ENCODE measurements at places on chromosomes 3 and 15. TPM values are rescaled to one million over a fixed set of nuclear protein-coding genes. Genes with fewer than 3 reads are reported as not detected.

Gene NPAP1
- total RNA-seq, result 0.06 TPM

Gene C2CD4B
- total RNA-seq, result not detected

Gene GREM1
- total RNA-seq, result 2.9 TPM

Gene GPR87
- total RNA-seq, result not detected

GRCh38 chr15:39132954-39133600 is 447.8 kb upstream of the THBS1 start:
- DNase-seq, result no peak
- no peaks in the 10 kb centered on the region for H3K36me3 ChIP-seq
- H3K4me3 ChIP-seq, result no peak overlapping the region
- no peak overlapping the region for H3K27ac ChIP-seq
- no peaks in the 10 kb centered on the region for H3K27me3 ChIP-seq

DNA sequence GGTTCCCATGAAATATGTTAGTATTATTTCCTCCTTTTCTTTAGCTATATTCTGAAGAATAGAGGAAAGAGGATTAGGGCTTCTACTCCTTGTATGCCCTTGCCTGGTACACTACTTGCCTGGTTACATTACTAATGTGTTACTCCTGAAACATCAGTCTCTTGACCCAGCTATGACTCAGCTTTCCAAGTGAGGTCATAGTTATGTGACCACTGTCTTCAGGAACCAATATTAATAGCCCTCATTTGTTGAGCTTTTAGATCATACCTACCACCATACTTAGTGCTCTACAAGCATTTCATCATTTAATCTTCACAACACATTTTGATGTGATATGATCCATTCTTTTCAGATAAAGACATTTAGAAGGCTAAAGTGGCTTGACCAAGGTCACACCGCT is 60.3 kb downstream of the CMSS1 start:
- peaks cover 9% of the 10 kb centered on the region for H3K4me1 ChIP-seq
- H3K27me3 ChIP-seq, result peaks cover 52% of the 10 kb centered on the region
- no peak overlapping the region for H3K27ac ChIP-seq

DNA sequence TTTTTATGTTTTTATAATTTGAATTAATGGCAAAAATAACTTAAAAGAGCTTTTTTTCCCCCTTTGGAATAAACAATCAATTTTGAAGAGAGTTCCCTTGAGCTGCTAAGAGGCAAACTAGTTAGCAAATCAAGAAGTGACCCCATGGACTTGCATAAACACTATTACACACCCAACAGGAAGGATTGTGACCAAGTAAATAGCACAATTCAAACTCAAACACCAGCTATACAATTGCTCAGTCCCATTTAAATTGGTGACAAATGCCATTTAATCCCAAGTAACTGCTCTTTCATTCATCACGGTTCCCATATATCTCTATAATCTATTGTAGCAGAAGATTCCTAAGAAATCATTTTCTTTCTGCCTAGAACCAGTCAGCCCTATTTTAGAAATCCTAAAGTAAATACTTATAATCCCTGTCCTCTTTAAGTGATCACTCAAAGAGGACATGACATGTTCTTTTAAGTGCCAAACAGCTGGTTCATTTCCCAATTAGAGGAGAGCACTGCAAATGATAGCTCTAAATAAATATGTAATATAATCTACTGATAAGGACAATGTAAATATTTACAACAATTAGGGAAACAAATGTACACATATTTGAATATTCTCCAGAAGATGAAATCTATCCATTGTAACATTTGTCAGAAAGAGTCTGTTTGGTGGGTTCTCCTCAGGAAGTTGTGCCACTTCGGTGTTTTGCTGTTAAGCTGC is 137.8 kb upstream of the ADAMTS9 start:
- DNase-seq, result no peak
- no peak overlapping the region for H3K27ac ChIP-seq
- H3K4me3 ChIP-seq, result no peak overlapping the region
- H3K36me3 ChIP-seq, result no peaks in the 10 kb centered on the region

DNA sequence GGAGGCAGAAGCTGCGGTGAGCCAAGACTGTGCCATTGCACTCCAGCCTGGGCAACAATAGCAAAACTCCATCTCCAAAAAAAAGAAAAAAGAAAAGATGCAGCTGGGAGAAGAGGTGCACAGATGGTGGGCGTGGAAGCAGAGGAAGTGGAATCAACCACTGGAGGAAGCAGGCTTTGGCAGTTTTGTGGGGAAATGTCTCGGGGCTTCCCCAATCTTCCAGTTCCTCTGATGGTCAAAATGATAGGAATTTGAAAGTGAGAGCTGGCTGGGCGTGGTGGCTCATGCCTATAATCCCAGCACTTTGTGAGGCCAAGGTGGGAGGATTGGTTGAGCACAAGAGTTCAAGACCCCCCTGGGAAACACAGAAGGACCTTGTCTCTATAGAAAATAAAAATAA is 48.1 kb upstream of the SMAD3 start:
- H3K4me3 ChIP-seq, result no peak overlapping the region
- no peaks in the 10 kb centered on the region for H3K36me3 ChIP-seq
- no peak overlapping the region for H3K27ac ChIP-seq
- no peaks in the 10 kb centered on the region for H3K27me3 ChIP-seq
- peaks cover 12% of the 10 kb centered on the region for H3K4me1 ChIP-seq

- peak overlapping the region; percentile 72 for H3K4me3 ChIP-seq
- peak; percentile 82 for DNase-seq
- peak overlapping the region; percentile 95 for H3K27ac ChIP-seq
- peaks cover 24% of the 10 kb centered on the region for H3K4me1 ChIP-seq
- peaks cover 6% of the 10 kb centered on the region for H3K36me3 ChIP-seq
- H3K27me3 ChIP-seq, result no peaks in the 10 kb centered on the region
Measured at GRCh38 chr3:112560721-112561483, 860 bp downstream of the ATG3 start.

DNA sequence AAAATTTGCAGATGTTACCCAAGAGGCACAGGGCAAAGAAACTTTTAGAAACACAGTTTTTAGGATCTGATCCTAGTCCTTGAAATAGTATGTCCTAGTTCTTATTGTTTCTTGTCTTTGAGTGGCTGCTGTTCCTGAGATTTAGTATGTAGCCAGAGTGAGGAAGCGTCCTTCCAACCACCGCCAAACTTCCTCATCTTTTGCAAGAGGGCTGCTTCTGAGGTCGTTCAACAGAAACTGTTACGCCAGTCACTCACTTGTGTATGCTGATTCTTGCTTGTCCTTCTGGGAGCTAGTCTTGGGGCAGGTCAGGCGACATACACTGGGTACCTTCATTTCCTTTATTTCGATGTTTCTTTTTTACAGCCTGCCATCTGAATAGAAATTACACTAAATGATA is 577.3 kb upstream of the ZNF717 start:
- no peak overlapping the region for H3K4me3 ChIP-seq
- H3K4me1 ChIP-seq, result no peaks in the 10 kb centered on the region
- no peak overlapping the region for H3K27ac ChIP-seq
- H3K36me3 ChIP-seq, result no peaks in the 10 kb centered on the region
- no peaks in the 10 kb centered on the region for H3K27me3 ChIP-seq

- peaks cover 20% of the 10 kb centered on the region for H3K4me1 ChIP-seq
- no peak overlapping the region for H3K27ac ChIP-seq
- H3K4me3 ChIP-seq, result no peak overlapping the region
- H3K27me3 ChIP-seq, result no peaks in the 10 kb centered on the region
- DNase-seq, result no peak
Measured at GRCh38 chr15:31353931-31354330, 27.3 kb downstream of the KLF13 start.

GRCh38 chr3:72191209-72191960 is 406.4 kb upstream of the PROK2 start:
- H3K36me3 ChIP-seq, result no peaks in the 10 kb centered on the region
- no peak for DNase-seq
- H3K4me3 ChIP-seq, result no peak overlapping the region
- no peaks in the 10 kb centered on the region for H3K27me3 ChIP-seq
- peaks cover 11% of the 10 kb centered on the region for H3K4me1 ChIP-seq
- H3K27ac ChIP-seq, result no peak overlapping the region
